Activated CD8-positive, alpha-beta memory T cell treated with anti-CD3 and anti-CD28 coated beads, Interleukin-2, amount 50 U/mL, for 4 hours (primary cell): ENCODE measurements at places on chromosomes 11 and 22.

GRCh38 chr11:12626616-12627015, 47.6 kb upstream of the TEAD1 start:
- no peak for DNase-seq

DNA sequence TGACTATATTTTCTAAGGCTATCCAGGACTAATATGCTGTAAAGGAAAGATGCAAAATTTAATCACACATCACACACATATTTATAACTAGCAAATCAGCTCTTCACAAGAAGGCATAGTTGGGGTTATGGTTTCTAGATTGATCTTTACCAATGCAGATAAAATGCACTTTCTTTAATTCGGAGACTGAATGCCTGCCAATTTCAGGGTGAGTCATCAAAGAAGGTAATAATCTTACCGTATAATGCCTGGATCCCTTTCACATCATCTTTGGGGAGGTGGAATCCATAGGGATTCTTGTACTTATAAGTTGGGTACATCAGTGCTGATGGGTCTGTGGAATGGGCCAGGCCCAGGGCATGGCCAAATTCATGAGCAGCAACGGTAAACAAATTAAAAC, 16.4 kb downstream of the MMP20 start:
- DNase-seq: no peak

GRCh38 chr11:69985641-69986439, 92.3 kb upstream of the ANO1 start:
- DNase-seq: no peak

- DNase-seq: no peak
Measured at GRCh38 chr11:26522912-26523610, 49.0 kb downstream of the MUC15 start.

DNA sequence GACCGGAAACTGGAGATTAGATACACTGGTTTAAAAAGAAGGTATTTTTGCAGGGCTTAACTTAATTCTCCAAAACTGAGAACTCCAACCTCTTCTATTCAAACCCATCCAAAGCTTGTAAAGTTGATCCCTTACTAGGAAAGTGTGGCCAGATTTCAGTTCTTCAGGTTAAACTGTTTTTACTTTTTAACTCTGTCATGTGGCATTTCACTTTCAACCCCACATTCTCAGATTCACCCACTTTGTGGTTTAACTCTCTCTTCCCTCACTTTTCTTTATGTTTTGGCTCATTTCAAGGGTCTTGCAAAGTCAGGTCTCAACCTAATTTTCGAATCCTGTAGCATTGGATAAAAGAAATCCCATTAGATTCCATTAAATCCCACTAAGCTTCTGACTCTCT, 75.4 kb downstream of the MPPED2 start:
- no peak for DNase-seq

DNA sequence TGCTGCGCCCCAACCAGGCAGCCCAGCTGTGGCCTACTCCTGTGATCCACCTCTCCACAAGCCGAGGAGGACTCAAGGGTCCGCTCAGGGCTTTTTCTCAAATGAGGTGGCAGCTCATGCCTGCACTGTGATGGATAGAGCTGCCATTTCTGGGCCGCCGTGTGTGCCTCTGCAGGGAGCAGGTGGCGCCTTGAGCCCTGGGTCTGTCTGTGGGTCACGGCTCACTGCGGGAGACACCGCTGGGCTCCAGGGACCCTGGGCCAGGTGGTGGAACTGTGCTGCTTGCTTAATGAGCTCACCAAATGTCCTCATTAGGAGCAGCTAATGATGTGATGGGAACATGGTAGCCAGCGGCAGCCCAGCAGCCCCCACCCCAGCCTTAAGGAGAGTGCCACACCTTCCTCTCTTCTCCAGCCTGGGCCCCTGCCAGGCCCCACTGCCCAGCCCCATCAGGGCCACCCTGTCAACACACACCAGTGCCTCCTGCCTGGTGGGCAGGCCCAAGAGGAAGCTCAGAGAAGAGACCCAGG, 50.8 kb downstream of the DHCR7 start:
- no peak for DNase-seq

GRCh38 chr11:116211147-116211546, 561.6 kb downstream of the BUD13 start:
- DNase-seq: no peak

DNA sequence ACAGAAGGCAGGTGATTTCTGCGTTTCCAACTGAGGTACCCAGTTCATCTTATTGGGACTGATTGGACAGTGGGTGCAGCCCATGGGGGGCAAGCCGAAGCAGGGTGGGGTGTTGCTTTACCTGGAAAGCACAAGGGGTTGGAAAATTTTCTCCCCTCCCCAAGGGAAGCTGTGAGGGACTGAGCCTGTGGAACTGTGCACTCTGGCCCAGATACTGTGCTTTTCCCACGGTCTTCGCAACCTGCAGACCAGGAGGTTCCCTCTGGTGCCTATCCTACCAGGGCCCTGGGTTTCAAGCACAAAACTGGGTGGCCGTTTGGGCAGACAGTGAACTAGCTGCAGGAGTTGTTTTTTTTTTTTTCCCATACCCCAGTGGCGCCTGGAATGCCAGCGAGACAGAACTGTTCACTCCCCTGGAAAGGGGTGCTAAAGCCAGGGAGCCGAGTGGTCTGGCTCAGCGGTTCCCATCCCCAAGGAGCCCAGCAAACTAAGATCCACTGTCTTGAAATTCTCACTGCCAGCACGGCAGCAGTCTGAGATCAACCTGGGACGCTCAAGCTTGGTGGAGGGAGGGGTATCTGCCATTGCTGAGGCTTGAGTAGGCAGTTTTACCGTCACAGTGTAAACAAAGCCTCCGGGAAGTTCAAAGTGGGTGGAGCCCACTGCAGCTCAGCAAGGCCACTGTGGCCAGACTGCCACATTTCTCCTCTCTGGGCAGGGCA, 97.2 kb downstream of the JRKL start:
- DNase-seq: no peak

DNA sequence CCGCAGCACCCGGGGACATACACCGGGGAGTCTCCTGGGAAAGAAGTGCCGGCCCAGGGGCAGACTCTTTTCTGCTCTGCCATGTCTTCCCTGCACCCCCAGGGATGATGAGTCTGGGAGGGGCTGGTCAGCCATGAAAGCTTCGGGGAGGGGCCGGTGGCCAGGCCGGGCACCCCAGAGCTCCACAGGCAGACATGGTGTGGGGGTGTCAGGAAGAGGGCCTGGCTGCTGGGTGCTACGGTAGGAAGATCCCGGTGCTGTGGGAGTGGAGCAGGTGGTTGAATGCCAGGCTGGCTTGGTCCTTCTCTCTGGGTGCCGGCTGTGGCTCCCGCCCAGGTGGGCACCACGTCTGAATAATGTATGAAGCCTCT, 17.4 kb downstream of the LSP1 start:
- DNase-seq: no peak

GRCh38 chr11:66317723-66318599, 1.1 kb upstream of the CD248 start:
- DNase-seq: peak; percentile 50

DNA sequence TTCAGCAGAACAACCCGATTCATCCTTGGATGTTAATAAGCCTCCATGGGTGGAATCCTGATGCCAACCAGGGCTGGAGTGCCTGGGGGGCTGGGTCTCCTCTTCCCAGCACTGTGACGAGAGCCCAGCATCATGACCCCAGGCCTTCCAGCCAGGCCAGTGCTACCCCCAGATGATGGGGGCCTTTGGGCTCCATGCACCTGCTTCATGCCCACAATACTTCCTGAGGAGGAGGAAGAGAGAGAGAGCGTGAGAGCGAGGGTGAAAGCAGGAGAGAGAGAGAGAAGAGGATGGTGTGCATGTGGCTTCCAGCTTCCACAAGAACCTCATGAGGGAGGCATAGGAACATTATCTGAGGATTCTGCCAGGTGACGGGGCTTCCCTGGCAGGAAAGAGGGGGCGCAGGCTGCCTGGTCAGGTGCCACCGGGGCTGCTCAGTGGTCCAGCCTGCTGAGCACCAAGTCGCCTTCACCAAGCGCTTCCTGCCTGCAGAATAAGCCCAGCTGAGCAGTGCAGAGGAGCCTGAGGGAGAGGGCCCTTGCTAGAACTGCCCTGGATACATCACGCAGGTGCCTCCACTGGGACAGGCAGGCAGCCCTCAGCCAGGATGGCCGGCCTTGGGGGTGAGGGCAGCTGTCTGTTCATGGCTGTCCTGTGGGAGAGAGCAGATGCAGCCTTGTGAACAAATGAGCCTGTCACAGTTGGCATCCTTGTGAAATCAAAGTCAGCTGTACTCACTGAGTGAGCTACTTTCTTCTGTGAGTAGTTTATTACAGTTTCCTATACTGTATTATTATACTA, 243.3 kb upstream of the B3GAT1 start:
- DNase-seq: no peak

- no peak for DNase-seq
Measured at GRCh38 chr11:11403763-11404725, 51.0 kb upstream of the CSNK2A3 start.

- DNase-seq: no peak
Measured at GRCh38 chr22:44108076-44108475, 72.6 kb upstream of the PARVG start.
